ENCODE measurements at places on chromosomes 2 and 18. TPM values are rescaled to one million over a fixed set of nuclear protein-coding genes. Genes with fewer than 3 reads are reported as not detected.

The L3MBTL4 gene
- total RNA-seq, result 0.42 TPM

The CENPA gene
- total RNA-seq, result 0.82 TPM

The GALNT13 gene
- total RNA-seq, result not detected

The GCG gene
- not detected for total RNA-seq

The ANKRD30BL gene
- total RNA-seq, result not detected

The UGT1A8 gene
- total RNA-seq, result not detected

The VWA3B gene
- total RNA-seq, result not detected

Data from activated T-cell treated with anti-CD3 and anti-CD28 coated beads, Interleukin-2, amount 50 U/mL, for 4 hours (primary cell).